ENCODE measurements at places on chromosomes 5 and 9.

- no peak for DNase-seq
Measured at GRCh38 chr5:92559781-92560180, 1021.2 kb downstream of the NR2F1-AS1 start.

DNA sequence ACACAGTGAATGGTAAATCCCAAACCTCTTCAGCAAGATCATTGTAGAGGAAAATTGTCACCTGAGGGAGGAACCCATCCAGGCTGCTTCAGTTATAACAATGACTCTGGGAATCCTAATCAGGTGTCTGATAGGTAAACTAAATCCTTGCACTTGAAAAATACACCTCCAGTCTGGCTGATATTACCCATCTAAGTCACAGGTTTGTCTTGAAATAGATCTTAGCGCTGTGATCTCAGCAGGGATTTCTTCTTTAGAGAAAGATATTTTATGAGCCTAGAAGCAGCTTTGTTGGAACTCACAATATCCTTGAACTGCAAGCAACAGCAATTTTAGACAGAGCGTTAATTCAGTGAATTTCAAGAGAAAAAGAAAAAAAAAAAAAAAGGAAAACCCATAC, 149.7 kb downstream of the SGCD start:
- DNase-seq = no peak

DNA sequence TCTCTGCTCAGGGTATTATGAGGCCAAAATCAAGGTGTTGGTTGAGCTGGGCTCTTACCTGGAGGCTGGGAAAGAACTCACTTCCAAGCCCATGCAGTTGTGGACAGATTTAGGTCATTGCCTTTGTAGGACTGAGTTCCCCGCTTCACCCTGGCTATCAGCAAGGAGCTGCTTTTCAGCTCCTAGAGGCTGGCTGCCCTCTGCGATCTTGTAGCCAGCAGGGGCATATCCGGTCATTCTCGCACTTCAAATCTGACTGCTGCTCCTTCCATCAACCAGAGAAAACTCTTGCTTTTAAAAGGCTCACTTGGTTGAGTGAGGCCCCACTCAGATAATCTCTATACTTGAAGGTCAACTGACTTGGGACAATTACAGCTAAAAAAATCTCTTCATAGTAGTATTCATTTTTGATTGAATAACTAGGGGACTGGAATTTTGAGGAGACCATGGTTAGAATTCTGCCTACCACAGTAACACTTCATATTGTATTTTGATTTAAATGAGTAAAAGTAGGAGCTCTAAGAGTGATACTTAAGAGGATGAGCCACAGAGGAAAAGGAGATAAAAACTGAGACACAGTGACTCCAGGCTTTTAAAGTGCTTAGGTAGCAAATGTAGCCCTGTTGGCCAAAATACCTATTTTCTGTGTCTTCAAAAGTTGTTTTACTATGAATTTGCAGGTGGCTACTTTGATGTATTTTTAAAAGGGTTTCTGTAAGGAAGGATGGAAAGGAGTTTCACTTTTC, 137.4 kb downstream of the CD180 start:
- DNase-seq = no peak

- DNase-seq = no peak
Measured at GRCh38 chr9:27165670-27166069, 56.6 kb downstream of the TEK start.

DNA sequence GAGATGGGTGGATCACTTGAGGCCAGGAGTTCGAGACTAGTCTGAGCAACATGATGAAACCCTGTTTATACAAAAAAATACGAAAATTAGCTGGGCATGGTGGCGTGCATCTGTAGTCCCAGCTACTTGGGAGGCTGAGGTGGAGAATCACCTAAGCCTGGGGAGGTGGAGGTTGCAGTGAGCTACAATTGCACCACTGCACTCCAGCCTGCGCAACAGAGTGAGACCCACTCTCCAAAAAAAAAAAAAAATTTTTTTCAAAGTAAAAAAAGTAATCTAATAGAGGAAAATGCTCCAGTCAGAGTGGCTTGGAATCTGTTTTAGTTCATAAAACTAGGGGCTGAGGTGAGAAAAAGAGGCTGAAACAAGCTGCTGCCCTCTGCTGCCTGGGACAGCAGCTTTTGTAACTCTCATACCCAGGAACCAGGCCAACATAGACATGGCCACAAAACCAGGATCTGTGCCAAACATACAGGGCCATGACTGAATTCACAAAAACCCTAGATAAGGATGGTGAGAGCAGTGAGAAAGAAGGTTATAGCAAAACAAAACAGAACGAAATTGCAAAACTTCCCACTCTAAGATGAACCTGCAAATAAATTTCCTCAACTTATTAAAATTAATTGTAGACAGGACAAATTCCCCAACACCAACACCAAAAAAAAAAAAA, 13.1 kb upstream of the DCAF12 start:
- DNase-seq = no peak

DNA sequence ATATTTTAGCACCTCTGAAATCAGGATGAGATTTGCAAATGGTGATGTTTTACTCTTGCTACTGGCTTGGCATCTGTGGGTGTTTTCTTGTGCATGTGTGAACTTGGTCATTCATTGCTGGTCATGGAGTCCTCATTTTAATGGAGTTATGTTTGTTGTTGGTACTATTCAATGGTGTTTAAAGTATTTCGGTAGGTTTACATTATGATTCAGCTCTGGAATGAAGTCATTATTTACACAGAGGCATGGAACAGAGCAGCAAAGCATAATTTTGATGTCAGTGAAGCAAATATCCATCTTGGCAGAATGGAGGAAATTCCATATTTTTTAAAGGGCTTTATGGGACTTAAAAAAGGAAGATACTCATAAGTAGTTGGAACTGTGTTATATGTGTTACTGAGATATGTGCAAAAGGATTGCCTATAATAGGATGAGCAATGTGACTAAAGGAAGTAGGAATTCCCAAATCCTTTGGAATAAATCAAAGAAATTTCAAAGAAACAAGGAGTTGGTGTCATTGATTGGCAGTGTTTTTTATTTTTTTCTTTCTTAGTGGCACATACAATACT, 147.4 kb downstream of the ACTBL2 start:
- DNase-seq = no peak

GRCh38 chr9:137049544-137050449, 3.8 kb upstream of the NPDC1 start:
- DNase-seq = peak; percentile 55

- DNase-seq = no peak
Measured at GRCh38 chr5:157204765-157205164, 24.1 kb downstream of the ITK start.

DNA sequence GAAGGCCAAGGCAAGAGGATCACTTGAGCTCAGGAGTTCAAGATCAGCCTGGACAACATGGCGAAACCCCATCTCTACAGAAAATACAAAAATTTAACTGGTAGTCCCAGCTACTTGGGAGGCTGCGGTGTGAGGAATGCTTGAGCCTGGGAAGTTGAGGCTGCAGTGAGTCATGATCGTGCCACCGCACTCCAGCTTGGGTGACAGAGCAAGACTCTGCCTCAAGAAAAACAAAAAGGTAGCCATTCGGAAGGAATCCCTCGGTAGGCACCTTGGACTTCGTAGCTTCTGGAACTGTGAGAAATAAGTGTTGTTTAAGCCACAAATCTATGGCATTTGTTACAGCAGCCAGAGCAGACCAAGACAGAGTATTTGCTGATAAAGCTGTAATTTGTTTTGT, 174.2 kb downstream of the DCP2 start:
- no peak for DNase-seq

GRCh38 chr5:180803181-180804128, 849 bp upstream of the MGAT1 start:
- peak; percentile 68 for DNase-seq

- DNase-seq = no peak
Measured at GRCh38 chr5:11733185-11733839, 170.9 kb downstream of the CTNND2 start.

All from T-helper 9 cell (primary cell).